Stimulated activated CD4-positive, alpha-beta T cell treated with anti-CD3 and anti-CD28 coated beads, Interleukin-2, amount 100 ng/mL, for 48 hours (primary cell): ENCODE measurements at places on chromosomes 1 and 21.

DNA sequence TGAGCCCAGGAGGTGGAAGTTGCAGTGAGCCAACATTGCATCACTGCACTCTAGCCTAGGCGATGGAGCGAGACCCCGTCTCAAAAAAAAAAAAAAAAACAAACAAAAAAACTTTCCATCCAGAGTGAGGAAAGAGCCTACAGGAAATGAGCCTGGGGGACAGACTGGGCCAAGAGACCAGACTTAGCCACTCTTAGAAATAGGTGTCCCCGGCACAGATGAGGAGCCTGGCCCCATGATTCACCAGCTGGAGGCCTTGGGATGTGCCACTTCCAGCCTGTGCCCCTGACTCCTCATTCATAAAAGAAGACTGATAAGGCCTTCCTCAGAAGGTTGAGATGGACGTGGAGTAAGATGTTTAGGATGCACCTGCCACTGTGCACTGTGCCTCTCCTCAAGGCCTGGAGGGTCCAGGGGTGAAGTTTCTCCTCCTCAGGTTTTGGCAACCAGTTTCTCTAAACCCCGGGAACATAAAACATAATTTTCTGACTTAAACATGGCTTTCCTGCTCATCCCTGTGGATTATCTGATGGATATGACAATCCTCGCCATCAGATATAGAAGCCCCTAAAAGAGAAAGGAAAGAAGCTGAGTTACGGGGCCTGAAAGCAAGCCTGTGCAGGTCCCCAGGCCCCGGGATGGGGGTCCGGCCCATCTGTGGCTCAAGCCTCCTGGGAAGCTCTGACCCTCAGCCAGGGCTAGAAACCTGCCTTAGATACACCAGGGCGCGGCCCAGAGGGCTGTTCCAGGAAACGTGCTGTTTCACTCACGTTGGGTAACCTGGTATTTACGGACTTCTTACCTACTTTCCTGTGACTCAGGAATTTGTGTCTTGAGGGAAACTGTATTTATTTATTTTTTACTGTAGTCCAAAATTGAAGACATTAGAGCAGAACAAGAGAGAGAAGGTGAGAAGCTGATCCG is 26.0 kb downstream of the MX1 start:
- no peak for DNase-seq

DNA sequence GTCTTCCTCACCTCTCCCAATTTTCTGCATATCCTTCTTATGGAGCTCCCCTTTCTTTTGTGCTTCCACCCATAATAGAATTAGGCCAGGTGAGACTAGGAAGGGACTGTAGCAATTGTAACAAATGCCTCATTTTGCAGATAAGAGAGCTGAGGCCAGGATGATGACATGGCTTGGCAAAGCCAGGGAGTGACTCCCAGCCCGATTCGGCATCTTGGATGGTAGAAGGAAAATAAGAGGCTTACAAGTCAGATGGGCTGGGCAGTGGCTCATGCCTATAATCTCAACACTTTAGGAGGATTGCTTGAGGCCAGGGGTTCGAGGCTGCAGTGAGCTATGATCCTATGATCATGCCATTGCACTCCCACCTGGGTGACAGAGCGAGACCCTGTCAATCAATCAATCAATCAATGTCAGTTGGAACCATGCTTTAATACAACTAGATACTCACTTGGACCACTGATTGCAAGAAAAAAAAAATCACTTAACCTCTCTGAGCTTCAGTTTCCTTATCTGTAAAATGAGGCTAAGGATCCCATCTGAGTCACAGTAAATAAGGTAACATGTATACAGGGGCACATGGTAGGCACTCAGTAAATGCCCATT is 51.6 kb downstream of the PLEKHA6 start:
- DNase-seq = no peak

- DNase-seq = no peak
Measured at GRCh38 chr1:9449976-9450696, 89.1 kb upstream of the SLC25A33 start.

GRCh38 chr1:239457491-239458143 is 71.2 kb downstream of the CHRM3 start:
- no peak for DNase-seq

GRCh38 chr1:27588256-27589232 is 15.4 kb downstream of the AHDC1 start:
- DNase-seq = no peak

- DNase-seq = no peak
Measured at GRCh38 chr1:221847676-221848075, 105.8 kb upstream of the DUSP10 start.

DNA sequence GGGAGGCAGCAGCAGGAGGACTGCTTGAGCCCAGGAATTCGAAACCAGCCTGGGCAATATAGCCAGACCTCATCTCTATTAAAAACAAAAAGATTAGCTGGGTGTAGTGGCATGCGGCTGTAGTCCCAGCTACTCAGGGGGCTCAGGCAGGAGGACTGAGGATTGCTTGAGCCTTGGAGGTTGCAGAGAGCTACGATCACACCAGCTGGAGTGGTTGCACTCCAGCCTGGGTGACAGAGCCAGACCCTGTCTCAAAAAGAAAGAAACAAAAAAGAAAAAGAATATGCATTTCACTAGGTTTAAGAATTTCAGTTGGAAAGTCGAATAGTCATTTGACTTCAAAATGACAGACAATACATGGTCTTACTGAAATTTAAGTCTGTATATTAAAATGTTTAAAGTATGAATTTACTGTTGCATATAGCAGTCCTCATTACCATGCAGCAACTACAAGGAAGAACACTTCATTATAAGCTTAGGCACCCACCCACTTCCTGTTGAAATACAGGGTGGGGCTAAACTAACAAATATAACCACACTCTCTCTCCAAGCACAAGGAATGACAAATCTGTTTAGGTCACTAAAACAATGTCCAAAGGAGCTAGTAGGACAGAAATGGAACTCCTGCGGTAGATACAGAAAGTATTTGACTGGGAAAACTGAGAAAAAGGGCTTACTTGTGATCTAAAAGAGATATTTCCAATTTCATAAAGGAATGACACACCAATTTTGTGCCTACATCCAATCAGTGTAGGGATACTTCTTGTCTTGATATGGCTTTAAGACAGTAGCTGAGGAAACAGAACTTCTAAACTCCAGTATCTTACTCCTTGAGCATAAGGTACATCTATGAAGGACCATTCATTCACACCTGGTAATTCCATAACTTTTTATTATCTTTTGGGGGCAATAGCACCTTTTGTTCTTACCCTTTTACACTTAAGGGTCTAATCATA is 44.1 kb downstream of the GPR3 start:
- DNase-seq = no peak

GRCh38 chr1:109613361-109614147 is 5.9 kb downstream of the GNAT2 start:
- DNase-seq = no peak

- no peak for DNase-seq
Measured at GRCh38 chr1:191641420-191642260, 516.6 kb upstream of the RGS18 start.

DNA sequence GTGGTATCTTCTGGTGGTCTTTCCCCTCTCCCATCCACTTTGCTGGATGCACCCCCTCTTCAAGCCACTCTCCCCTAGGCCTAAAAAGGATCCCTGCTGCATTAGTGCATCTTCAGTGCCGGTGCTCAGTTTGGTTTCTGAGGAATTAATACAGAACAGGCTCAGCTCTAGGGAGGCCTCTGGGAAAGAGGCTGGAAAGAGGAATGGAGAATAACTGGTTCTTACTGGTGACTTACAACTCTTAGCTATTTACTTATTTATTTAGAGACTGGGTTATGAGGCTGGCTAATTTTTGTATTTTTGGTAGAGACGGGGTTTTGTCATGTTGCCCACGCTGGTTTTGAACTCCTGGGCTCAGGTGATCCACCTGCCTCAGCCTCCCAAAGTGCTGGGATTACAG is 19.0 kb downstream of the MFN2 start:
- DNase-seq = no peak

- no peak for DNase-seq
Measured at GRCh38 chr1:74681449-74681848, 7.9 kb upstream of the ERICH3 start.

DNA sequence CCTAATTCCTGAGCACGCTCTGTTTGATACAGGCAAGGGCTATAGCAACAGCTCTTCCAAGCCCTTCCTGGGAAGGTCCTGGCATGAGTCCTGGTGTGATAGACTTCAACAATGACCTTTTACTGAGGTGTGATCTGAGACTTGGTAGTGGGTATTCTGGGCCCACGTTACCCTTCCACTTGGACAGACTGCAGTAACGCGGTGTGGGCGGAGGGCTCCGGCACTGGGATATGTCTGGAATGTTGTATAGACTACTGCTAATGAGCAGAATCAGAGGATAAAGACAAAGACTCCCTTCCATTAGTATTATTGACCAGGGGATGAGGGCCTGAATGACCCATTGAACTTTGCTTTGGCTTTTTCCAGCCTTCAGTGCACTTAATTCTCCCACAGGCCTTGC is 262.3 kb downstream of the RWDD3 start:
- no peak for DNase-seq

GRCh38 chr1:109282497-109282951 is 421 bp downstream of the PSRC1 start:
- DNase-seq = no peak

DNA sequence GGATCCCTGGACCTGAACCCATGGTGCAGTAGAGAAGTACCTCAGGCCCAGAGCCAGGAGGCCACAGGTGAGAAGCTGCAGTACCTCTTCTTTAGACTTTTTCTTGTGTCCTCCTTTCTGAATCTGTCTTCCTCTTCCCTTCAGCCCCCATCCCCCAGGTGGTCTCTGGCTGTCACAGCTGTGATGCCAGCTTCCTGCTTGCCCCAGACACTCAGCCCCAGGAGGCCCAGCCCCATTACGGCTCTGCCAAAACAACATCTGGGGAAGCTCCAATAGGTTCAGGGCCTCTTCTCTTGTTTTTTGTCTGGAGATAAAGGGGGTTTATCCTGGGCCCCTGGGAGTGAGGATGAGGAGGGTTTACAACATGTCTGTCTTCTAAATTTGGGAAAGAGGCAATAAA is 9.5 kb upstream of the BTG2 start:
- no peak for DNase-seq

DNA sequence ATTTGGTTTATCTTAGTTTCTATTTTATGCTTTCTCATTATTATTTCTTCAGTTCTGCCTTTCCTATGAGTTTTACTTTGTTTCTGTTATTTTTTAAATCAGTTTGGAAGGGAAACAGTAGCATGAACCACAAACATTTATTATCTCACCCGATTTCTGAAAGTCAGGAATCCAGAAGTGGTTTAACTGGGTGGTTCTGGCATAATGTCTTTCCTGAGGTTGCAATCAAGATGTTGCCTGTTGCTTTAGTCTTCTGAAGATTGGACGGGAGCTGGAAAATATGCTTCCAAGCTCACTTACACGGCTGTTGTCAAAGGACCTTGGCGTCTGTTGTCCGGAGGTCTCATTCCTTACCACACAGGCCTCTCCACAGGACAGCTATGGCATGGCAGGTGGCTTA is 50.4 kb downstream of the SNRPE start:
- DNase-seq = no peak

- no peak for DNase-seq
Measured at GRCh38 chr1:183069562-183070216, 46.5 kb downstream of the LAMC1 start.

DNA sequence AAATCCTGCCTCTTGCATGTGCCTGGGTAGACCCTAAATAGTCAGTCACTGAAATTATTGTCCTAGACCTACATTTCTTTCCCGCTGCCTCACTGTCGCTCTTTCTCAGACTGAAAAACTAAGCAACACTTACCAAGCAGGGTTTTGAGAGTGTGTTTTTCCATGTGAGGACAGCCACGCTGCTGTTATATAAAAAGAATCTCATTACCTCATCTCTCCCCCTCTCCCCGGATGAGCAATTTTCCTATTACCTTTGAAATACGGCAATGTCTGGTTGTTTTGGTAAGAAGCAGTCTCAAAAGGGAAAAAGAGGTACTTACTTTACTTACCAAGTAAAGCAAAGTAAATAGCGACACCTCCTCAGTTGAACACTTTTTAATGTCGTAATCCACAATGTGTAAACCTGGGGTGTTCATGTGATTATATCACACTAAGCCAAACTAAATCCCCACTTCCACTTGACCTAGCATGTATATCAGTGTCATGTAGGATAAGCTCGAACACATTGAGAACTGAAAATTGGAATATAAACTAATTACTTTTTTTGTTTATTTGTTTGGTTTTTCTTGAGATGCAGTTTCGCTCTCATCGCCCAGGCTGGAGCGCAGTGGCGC is 12.2 kb upstream of the VN1R5 start:
- no peak for DNase-seq

DNA sequence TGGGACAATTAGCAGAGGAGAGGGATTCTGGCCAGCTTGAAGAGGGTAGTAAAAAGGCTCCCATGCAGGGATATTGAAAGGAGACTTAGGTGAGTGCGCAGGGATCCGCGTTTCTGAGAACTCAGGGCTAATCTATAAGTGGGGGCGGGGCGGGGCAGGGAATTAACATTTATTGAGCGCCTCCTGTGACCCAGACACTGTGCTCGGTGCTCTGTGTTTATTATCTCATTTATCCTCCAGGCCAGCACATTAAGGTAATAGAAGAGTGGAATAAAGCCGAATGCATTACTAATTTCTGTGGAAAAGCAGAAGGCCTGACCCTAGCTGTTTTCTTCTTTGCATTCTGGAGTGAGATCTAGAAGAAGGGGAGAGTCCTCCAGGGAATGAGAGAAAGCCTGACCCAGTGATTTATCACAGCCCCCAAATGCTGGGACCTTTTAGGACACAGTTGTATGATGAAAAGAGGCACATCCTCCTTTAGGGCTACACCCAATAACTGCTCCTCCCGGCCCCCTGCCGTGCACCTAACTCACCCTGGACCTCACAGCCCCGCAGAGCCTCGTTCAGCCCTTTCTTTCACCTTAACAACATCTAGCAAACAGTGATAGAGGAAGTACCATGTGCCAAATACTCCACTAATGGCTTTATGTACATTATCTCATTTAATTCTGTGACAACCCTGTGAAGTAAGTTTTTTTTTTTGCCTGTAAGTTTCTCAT is 317.6 kb downstream of the PBX1 start:
- no peak for DNase-seq

DNA sequence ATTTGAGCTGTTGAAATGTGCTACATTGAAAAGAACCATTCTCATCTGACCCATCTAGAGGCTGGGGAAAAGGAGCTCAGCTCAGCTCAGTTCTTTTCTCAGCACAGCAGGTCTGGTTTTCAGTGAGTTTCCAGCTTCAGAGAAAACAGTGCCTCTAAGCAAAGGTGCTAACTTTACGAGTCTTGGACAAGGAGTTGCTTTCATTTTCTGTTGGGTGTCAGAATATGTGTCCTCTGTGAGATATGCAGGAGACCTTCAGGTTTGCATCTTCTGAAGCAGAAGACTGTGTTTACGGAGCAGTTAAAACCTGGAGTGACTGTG is 321.3 kb upstream of the USP24 start:
- no peak for DNase-seq

DNA sequence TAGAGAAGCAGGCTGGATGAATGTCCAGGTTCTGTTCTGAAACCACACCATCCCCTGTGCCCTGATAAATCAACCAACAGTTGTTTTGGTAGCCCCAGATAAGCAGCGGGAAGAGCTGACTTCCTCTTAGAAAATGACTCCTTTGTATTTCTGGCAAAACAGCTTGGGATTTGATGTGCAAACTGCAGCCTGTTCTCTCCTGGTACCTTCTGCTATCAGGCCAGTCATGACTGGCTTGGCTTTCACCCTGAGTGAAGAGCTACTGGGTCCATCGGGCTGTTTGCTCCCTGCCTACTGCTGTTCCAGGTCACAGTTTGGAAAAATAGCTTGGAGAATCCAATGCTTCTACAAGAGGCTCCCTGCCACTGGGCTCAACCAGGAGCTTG is 116.8 kb downstream of the DTL start:
- no peak for DNase-seq
